ENCODE measurements at places on chromosomes 11 and 22.

- DNase-seq: no peak
Observed at GRCh38 chr11:104781719-104782376, 116.4 kb downstream of the CASP12 start.

GRCh38 chr22:43945632-43946383, 9.4 kb upstream of the SAMM50 start:
- no peak for DNase-seq

DNA sequence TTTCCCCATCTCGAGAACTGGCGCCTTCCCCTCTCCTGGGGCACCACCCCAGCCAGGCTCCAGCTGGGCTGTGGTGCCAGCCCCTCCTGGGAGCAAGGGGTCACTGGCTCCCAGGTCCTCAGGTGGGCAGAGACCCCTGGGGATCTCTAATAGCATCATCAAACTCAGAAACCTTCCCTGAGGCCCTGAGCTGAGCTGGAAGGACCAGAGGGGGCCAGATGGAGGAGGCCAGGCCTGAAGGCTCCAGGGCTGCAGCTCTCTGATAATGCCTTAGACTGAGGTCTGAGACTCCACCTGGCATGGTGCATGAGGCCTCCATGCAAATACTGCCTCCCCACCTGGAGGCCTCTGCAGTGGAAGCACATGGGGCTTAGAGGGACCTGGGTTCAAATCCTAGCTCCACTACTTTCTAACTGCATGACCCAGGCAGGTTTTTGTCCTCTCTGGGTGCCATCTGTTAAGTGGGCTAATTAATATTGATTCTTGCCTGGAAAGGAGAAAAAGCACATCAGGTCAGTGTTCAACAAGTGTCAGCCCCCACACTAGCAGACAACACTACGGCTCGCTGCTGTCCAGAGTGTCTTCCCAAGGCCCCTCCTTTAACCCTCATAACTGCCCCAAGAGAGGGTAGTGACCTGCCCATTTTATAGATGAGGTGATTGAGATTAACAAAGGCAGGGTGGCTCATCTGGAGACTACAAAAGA, 1.5 kb downstream of the MAPK8IP1 start:
- DNase-seq: no peak

DNA sequence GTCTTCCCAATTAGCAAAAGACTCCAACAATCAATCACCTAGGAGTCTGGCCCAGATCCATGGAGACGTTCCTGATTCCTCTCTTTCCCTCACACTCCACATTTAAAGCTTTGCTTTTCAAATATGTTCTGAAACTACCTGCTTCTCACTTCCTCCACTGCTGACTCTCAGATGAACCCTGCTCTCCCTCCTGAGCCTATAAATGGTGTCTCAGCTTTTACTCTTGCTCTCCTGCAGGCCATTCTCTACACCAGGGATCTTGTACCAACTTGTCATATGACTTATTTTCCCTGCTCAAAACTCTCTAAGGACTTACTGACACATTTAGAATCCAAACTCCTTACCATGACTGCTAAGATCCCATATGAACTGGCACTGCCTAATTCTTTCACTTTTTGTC, 138.4 kb upstream of the DDI1 start:
- no peak for DNase-seq

DNA sequence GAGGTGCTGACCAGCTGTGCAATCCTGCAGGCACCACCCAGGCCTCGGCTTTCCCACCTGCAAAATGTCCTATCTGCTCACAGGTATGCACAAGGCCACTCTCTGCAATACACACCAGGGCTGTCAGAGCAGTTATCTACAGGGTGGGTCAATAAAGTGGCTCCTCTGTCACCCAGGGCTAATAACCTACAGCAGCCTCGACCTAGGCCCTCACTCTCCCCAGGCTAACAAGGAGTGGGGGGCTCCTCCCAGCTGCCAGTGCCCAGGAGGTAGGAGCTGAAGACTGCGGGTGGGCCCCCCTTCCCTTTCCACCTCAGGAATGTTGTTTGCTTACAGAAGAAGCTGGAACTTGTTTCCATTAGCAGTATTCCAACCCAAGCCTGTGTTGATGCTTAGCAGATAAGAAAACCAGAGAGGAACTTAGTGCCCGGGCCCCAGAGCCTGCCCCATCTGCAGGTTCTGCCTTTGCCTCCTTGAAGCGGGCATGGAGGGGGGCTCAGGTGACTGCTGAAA, 26.8 kb downstream of the MYH9 start:
- DNase-seq: no peak

GRCh38 chr11:1652771-1653540, 23.4 kb downstream of the KRTAP5-5 start:
- peak; percentile 45 for DNase-seq

GRCh38 chr11:2377511-2378443, 667 bp downstream of the CD81 start:
- DNase-seq: peak; percentile 56

- no peak for DNase-seq
Observed at GRCh38 chr11:63551091-63551888, 11.9 kb downstream of the PLAAT2 start.

- DNase-seq: no peak
Observed at GRCh38 chr11:16193897-16194381, 162.4 kb downstream of the SOX6 start.

GRCh38 chr11:60064111-60064510, 7.6 kb downstream of the MS4A3 start:
- no peak for DNase-seq

GRCh38 chr22:45966320-45966894, 10.6 kb downstream of the WNT7B start:
- DNase-seq: no peak

DNA sequence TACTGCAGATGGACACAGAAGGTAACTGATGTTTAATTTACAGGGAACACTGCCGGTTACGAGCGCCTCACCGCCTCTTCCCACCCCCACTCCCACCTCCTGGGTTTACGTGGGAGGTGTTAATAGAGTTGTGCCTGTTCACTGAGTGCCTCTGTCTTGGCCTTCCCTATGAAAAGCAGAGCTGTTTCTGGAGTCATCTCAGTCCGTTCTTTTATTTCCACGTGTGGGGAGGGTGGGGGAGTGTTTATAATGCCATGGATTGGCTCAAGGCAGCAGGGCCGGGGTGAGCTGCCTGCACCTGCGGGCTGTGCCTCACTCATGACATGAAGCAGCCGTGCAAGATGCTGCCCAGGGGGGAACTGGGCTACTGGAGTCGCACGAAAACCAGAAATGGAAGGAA, 322.7 kb downstream of the CADM1 start:
- DNase-seq: no peak

DNA sequence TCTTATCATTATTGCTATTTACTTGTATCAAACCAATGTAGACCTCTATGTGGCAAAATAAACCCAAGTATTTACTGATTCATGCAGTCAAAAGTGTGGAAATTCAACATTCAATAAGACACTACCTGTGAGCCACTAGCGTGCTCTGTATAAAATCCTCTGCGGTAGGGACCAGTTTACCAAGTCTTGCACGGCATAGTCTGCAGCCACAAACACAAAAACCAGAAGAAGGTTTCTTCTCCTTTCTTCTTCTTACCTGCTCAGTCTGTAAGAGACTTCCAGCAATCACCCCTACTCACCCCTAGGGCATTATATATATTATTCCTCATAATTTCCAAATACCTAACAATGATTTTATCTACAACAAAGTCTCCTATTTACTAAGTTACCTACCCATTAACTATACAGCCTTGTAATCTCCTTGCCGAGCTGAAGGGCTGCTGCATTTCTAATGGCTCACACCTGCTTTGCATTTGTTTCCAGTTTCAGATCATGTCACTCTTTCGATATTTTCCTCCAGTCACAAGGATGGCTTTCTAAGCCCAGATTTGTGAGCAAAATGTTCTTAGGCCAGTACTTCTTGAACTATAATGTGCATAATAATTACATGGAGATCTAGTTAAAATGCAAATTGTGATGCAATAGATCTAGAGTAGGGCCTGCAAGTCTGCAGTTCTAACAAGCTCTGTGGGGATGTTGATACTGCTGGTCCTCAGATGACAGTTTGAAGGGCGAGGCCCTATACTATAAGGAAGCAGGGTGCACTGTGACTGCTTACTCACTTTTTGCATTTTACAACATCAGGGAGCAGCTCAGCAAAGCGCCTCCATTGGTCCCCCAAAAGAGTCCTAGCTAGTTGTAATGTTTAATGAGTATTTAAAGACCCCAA, 191.9 kb upstream of the DDI1 start:
- DNase-seq: no peak

Measured in skin of body (tissue), 3 donors.